Activated naive CD8-positive, alpha-beta T cell treated with anti-CD3 and anti-CD28 coated beads, Interleukin-2, amount 50 U/mL, for 16 hours (primary cell): ENCODE measurements at places on chromosomes 16 and 17.

DNA sequence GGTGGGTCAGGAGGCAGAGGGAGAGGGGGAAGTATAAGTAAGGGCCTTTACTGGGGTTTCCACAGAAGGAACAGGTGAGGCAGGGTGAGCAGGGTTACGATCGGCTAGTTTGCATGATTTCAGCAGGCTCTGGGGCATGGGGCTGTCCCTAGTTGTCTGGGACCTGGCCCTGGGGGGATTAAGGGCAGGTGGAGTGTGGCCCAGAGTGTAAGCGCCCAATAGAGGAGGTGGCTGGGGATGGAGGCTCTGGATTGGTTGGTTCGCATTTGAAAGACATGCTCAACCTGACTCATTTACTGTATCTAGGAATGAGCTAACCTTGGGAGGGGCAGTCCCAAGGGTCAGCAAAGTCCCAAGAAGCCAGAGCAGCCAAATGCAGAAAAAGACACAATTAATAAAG is 230.3 kb downstream of the MAP2K4 start:
- DNase-seq = no peak

DNA sequence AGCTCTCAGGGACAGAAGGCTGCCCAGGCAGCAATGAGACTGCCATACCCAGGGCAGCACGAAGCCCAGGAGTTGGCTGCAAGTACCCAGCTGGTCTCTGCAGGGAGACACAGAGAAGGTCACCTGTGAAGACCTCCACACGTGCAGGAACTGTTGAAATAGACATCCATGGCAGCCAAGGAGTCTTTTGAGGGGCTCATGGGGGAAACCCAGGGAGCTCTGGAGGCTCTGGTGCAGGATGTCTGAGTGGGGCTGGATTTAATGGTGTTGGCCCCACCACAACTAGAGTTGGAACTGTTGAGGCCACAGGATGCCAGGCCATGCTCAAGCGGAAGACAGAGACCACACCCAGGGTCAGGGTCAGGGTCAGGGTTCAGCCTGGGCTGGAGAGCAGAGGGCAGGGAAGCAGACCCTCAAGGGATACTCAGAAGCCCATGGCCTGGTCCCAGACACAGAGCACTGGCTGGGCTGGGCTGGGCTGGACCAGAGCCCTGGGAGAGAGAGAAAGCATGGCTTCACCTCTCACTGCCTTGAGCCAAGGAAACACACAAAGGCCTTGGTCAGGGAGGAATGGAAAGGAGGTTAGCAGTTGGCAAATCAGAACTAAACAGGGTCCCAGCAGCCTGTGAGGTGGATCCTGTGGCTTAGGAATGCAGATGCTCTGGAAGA is 21.4 kb downstream of the PITPNM3 start:
- DNase-seq = no peak

DNA sequence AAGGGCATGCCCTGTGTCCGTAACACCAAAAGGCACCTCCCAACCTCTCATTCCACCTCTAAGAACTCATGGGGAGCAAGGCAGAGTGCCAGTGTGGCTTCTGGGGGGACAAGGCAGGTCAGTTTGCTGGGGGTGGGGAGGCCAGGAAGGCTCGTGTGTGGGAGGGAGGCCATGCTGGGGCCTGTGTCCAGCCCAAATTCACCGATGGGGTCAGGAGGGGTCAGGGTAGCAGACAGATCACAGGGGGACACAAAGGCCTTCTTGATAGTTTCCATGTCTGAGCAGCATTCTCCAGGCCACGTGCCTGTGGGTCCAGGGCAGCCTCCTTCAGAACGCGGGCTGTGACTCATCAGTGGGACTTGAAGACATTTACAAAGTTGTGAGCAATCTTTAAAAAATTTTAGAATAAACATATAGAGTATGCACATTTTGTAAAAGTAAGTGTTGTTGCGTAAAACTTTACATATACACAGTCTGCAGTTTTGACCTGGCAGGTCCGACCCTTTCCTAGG is 20.9 kb downstream of the SPACA3 start:
- no peak for DNase-seq

DNA sequence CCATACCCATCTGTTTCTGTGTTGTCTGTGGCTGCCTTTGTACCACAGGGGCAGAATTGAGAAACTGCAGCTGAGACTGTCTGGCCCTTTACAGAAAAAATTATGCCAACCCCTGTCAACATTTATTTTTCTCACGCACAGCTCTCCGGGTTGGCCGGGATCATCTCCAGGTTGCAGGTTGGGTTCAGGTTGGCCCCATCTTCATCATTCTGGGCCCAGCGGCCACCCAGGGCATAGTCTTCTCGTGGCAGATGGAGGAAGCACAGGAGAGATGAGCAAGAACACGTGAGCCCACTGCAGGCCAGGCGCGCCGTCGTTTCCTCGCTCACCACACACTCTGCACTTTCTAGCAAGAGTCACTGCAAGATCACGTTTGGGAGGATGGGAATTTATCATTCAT is 66.1 kb upstream of the SEC14L1 start:
- no peak for DNase-seq

DNA sequence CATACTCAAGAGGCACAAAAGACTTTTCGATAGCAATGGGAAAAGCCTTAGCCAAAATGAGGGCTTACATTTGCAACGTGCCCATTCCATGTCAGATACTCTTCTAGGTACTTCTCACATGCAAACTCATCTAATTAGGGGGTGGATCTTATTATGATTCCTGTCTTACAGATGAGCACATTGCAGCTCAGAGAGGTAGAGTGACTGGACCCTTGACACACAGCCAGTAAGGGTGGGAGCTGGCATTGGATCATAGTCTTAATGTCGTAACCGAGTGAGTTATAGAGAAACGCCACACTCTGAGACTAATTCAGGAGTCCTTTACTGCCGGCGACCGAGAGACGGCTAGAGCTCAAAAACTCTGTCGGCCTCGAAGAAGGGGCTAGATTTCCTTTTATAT is 78.8 kb upstream of the GRIN2A start:
- DNase-seq = no peak

DNA sequence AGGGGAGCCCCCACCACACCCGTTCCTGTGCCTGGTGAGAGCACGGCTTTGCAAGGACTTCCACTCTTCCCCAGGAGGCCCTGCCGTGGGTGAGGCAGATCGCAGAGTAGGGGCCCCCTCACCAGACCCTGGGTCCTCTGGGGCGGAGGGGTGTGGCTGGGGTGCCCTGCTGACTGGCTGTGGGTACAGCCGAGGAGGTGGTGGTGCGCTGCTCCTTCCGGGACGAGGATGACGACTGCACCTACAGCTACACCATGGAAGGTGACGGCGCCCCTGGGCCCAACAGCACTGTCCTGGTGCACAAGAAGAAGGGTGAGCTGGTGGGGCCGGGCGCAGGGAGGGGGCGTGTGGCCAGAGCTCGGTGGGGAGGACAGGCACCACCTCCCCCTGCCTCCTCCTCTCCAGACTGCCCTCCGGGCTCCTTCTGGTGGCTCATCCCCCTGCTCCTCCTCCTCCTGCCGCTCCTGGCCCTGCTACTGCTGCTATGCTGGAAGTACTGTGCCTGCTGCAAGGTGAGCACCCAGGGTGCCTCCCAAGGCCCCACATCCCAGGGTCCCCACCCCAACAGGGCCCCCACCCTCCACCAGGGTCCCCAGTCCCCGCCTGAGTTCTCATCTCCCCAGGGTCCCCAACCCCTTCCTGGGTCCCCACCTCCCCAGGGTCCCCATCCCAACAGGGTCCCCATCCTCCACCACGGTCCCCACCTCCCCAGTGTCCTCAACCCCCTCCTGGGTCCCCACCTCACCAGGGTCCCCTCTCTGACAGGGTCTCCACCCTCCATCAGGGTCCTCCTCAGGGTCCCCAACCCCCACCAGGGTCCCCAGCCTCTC is 16.1 kb downstream of the ITGB4 start:
- no peak for DNase-seq
